ENCODE measurements at places on chromosomes 16 and 17.

DNA sequence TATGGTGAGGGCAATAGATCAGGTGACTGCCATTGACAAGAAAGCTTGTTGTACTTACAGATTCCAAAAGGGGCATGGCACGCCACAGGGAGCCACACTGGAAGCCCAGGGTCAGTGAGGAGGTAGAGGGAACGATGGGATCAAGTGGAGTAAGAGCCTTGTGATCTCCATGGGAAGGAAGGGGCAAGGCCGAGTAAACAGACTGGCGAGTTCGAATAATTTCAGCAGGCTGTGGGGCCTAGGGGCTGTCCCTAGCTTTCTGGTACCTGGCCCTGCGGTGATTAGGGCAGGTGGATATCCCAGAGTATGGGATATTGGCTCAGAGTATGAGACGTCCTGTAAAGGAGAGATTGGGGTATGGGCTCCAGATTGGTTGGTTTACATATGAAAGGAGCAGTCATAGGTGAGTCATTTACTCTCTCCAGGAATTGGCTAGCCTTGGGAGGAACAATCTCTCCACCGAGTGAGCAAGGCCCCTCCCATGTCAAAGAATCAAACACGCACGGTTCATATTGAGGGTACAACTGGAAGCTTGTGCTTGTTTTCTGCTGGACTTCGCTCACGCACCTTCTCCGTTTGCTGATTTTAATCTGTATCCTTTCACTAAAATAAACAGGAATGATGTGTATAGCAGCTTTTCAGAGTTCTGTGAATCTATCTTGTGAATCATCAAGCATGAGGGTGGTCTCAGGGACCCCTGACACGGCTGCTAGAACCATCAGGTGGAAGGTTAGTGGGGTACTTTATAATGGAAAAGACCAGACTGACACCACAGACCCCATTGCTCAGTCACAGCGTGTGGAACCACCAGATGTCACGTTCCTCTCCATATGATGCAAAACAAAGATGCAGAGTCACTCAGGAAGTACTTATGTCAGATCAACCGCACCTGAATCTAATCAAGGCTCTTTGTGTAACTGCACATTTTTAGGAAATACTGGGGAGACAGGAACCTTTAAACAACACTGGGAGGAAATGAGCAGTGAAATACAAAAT is 27.9 kb downstream of the GABARAPL2 start:
- DNase-seq: no peak

GRCh38 chr17:66557886-66558285 is 255.5 kb downstream of the PRKCA start:
- DNase-seq: no peak

DNA sequence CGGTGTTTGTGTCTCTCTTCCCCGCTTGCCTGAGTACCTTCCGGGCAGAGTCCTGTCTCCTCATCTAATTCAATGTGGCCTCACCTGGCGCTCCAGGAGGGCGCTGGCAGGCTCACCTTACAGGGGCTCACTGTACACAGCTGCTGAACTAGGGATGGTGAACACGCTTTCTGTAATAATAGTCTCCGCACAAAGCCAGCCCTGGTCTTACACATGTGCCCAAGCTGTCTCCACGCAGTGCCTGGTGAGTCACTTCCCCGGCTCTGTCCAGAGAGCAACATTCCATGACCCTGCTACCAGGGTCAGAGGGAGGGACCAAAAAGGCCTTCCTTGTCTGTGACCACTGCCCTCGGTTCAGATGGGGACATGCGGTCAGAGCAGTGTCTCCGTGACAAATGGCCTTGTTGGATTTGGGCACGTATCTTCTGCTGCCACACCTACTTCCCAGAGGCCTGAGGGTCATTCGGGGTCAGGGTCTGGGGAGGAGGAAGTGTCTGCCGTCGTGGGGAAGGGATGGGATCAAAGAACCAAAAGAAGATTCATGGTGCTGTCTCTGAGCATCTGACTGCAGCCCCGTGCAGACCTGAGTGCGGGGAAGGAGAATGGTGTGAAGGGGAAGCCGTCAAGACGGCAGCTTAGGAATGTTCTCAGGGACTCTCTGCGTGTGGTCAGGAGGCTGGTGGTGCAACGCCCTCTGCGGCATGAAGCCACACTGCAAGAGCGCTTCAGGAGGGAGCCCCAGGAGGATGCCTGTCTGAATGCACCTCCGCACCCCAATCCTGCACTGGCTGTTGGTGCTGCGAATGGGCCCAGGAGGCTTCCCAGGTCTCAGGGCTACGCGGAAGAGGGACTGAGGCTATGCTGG is 68.8 kb downstream of the IL21R start:
- DNase-seq: no peak

GRCh38 chr17:75546181-75546580 is 20.7 kb downstream of the LLGL2 start:
- DNase-seq: no peak

- no peak for DNase-seq
Measured at GRCh38 chr17:34619687-34620217, 40.4 kb downstream of the TMEM132E start.

Measured in stimulated activated CD4-positive, alpha-beta T cell treated with anti-CD3 and anti-CD28 coated beads, Interleukin-1b, Interleukin-23, amount 100 ng/mL, for 1 hour (primary cell).